ENCODE measurements at places on chromosomes 7 and 10.

GRCh38 chr7:128022631-128023532 is 8.4 kb downstream of the LRRC4 start:
- no peak for DNase-seq

- no peak for DNase-seq
These were observed 98.9 kb upstream of the ARHGAP21 start for GRCh38 chr10:24822590-24822989.

- DNase-seq, result no peak
These were observed 68.1 kb downstream of the RNF216 start for GRCh38 chr7:5713124-5713912.

DNA sequence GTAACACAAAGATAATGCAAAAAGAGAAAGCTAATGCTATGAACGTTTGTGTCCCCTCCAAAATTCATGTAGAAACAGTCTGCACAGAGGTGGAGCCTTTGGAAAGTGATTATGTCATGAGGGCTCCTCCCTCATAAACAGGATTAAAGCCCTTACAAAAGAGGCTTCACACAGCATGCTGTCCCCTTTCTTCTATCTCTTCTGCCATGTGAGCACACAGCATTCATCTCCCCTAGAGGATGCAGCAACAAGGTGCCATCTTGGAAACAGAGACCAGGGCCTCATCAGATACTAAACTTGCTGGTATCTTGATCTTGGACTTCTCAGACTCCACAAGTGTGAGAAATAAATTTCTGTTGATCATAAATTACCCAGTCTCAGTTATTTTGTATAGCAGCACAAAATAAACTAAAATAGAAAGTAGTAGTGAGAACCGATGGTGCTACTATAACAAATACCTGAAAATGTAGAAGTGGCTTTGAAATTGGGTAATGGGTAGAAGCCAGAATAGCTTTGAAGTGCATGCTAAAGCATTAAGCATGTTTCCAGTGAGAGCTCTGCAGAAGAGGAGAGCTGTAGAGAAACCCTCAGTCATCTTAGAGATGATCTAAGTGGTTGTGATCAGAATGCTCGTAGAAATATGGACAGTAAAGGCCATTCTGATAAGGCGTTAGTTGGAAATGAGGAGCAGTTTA is 108.7 kb downstream of the DNAJC1 start:
- DNase-seq, result no peak

DNA sequence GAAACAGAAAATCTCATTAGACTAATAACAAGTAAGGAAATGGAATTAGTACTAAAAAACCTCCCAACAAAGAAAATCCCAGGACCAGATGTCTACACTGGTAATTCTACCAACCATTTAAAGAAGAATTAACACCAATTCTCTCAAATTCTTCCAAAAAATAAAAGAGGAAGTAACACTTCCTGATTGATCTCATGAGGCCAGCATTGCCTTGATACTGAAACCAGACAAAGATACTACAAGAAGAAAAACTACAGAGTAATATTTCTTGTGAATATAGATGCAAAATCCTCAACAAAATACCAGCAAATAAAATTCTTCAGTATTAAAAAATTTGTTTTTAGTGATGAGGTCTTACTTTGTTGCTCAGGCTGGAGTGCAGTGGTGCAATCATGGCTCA is 21.3 kb downstream of the GCK start:
- no peak for DNase-seq

GRCh38 chr10:35316218-35316967 is 19.9 kb upstream of the CCNY start:
- DNase-seq, result no peak

DNA sequence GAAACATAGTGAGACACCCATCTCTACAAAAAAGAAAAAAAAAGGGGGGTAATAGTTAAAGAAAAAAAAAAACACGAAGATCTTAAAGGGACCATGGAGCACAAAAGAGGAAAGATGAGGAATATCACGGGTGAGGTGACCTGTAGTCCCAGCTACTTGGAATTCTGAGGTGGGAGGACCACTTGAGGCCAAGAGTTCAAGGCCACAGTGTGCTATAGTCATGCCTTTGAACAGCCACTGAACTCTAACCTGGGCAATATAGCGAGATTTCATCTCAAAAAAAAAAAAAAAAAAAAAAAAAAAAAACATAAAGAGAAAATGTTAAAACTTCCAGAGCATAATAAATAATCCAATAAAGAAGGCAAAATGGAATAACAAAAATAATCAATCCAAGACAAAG is 23.6 kb downstream of the AKR1D1 start:
- DNase-seq, result no peak

GRCh38 chr7:37732253-37732652 is 48.7 kb downstream of the GPR141 start:
- DNase-seq, result no peak

GRCh38 chr7:151663382-151664100 is 143.8 kb upstream of the RHEB start:
- DNase-seq, result no peak

DNA sequence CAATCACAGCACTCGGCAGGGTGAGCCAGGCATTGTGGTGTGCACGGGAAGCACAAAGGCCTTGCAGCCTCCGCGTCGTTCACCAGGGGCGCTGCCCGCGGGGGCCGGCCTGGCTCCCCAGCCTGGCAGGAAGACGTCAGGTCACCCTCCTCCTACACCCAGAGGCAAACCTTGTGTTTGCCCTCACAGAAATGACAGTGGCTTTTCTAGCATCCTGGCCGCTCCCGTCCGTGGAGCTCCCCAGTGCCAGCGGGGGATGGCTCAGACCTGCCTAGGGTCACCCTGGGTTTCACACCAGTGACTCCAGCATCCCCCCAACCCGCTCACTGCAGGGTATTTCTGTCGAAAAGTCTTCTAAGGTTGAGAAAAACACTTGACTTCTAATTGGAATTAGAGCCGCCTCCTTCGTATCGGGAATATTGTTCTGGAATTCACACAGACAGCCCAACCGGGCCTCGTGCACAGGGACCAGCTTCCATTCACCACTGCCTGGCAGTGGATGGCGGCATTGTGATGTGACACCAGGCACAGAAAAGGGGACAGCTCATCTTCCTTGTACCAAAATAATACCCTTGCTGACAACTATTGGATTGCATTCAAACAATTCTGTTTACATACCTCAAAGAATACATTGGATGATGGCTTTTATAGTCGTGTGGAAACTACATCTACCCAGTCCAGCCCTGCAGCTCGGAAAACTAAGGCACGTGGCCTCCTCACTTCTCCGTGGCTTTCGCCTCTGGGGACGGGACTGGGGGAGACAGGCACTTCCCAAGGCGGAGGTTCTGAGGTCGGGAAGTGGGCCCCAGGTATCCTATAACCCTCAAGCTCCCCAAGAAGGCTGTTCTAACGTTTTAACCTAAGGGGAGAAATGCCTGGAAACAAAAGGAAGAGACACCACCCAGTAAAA is 109.0 kb downstream of the EBF3 start:
- no peak for DNase-seq

GRCh38 chr10:98519841-98520240 is 73.1 kb upstream of the HPS1 start:
- DNase-seq, result no peak

- no peak for DNase-seq
These were observed 10.8 kb upstream of the NRP1 start for GRCh38 chr10:33345236-33345635.

DNA sequence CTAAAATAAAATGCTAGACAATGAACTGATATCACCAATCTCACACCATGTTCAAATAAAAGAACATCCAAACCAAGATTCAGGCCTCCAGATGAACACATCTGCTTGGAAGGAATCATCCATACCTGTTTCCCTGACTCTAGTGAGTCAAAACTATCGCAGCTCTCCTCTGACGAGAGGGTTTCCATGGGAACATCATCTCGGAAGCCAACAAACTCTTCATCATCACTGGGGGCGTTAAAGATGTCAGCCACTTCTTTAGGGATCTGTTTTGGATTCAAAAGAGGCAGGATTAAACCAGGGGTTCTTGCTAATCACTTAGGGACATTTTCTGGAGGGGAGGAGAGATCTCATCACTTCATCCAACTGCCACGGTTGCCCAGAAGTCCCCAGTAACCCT is 29.1 kb downstream of the CDCA7L start:
- no peak for DNase-seq

- DNase-seq, result no peak
These were observed 149.3 kb downstream of the POU6F2 start for GRCh38 chr7:39127058-39127457.

DNA sequence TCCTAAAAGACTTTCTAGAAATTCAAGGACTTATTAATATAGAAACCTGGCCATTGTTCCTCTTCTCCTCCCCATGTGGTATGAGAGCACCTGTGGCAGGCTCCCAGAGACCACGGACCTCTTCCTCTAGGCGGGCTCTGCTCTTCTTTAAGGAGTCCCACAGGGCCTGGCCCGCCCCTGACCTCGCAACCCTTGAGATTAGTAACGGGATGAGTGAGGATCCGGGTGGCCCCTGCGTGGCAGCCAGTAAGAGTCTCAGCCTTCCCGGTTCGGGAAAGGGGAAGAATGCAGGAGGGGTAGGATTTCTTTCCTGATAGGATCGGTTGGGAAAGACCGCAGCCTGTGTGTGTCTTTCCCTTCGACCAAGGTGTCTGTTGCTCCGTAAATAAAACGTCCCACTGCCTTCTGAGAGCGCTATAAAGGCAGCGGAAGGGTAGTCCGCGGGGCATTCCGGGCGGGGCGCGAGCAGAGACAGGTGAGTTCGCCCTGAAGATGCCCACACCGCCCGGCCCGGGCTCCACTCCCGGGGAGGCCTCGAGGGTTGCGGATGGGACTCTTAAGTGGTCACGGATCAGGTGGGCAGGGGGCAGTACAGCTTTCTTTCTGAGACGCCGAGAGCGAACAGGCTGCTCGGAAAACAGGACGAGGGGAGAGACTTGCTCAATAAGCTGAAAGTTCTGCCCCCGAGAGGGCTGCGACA is at the start of gene SLC26A4:
Gene SLC26A4, plus strand, starts transcription at position 448 of the 700 bp plus-strand sequence. CDS start 814 bp downstream, outside the sequence.
- DNase-seq, result no peak

GRCh38 chr7:137789215-137789882 is 57.4 kb downstream of the DGKI start:
- DNase-seq, result peak; percentile 43

- DNase-seq, result no peak
These were observed 78.7 kb downstream of the HYCC1 start for GRCh38 chr7:22935269-22935668.

- no peak for DNase-seq
These were observed 573 bp downstream of the TFR2 start for GRCh38 chr7:100640517-100641440.

DNA sequence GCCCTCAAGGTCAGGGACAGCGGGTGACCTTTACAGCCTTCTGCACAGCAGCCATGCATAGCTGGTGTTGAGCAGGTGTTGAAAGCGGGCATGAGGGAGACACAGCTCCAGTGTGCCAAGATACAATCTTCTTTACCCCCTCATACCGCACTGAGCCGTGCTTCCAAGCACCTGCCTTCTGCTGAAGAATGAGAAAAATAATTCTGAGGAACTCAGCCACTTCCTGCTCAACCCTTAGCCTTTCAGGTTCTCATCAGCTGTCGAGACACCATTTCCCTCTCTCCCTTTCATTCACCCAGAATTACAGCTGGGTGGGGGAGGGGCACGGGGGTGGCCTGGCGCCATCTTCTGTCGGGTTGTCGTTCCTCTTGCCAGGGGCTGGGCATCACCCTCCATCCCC is 58.6 kb downstream of the COL13A1 start:
- DNase-seq, result no peak

DNA sequence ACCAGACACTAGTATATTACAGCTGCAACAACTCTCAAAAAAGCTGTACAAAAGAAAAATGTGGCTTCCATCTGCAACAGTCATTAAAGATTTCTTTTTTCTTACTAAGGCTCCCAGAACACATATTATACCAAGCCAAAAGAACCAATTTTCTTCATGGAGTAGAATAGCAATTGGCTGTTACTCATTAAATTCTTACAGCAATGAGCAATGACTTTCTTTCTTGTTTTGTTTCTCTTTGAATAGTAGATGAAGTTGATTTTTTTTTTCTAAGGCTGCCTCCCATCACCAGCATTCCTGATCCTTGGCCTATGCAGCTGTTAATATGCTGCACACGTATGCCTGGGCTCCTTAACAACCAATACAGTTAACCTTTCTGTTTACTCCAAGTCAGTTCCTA is 36.6 kb upstream of the SPOCK2 start:
- DNase-seq, result no peak

GRCh38 chr10:96285331-96285752 is 14.0 kb upstream of the BLNK start:
- no peak for DNase-seq

DNA sequence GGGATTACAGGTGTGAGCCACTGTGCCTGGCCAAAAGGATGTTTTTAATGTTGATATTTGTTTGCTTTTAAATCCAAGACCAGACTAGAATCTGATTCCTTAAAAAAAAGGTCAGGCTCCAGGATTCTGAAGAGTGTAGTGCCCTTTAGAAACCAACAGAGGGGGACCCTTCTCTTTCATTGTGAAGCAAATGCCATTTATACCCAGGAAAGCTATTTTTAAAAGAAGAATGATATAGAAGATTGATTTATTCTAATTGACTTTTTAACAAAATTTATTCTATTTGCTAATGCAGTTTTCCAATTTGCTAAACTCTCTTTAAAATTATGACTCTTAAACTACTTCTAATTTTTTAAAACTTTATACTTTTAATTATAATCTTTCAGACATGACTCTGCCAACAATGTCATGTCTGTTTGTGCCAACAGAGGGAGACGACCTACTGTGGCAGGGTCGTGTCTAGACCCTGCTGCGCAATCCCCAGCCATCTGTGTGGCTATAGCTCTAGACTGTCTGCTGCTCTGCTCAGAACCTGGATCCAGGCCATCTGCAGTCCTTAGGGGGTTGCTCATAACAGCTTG is 201.0 kb upstream of the IMMP2L start:
- DNase-seq, result peak; percentile 18

DNA sequence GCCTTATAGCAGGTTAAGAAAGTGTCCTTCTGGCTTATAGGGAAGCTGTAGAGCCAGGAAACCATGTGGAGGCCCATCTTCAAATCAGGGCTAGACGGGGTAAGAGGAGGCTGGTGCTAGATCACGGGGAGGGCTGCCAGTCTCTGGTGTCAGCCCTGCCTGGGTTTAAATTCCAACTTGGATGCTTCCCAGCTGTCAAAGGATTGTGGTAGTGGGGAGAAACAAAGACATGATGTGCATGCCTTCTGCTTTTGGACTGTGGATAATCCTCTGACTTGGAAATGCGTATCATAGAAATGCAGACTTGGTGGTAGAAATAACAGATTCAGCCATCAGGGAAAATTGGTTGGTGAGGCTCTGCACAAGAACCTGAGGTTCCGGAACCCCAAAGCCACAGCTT is 325.6 kb downstream of the PHTF2 start:
- DNase-seq, result no peak

- DNase-seq, result no peak
These were observed 184.3 kb upstream of the ITGB1 start for GRCh38 chr10:33142295-33142694.

GRCh38 chr10:107425931-107426553 is 261.5 kb upstream of the SORCS1 start:
- DNase-seq, result no peak

DNA sequence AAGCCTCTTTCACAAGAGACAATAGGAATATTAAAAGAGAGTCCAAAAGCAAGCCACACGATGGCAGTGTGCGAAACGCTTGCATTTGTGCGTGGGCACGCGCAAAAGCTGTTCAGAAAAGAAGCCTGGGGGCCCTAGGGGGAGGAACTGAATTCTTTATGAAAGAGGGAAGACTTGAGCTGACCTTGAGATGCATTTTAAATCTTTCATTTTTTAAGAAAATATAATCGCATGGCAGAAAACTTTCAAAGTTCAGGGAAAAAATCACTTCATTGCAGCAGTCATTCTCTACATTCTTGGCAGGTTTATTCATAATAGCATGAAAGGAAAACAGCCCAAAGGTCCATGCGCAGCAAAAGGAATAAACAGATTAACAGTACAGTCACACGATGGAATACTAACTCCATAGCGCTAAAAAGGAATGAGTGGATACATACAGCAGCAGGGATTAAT is 206.5 kb upstream of the PRKCQ start:
- no peak for DNase-seq

GRCh38 chr7:80724249-80724871 is 85.9 kb downstream of the CD36 start:
- DNase-seq, result no peak

All from NCI-H1105 (cell line).